GM03348 (cell line): ENCODE measurements at places on chromosomes 2 and 18.

- no peak for DNase-seq
Observed at GRCh38 chr18:6938003-6938402, 179.6 kb downstream of the LAMA1 start.

GRCh38 chr18:42959528-42959927 is 156.0 kb downstream of the RIT2 start:
- no peak for DNase-seq

GRCh38 chr18:6606411-6607085 is 123.0 kb upstream of the ARHGAP28 start:
- DNase-seq: no peak

- DNase-seq: peak; percentile 21
Observed at GRCh38 chr2:112542984-112543661, 858 bp downstream of the POLR1B start.

- peak; percentile 88 for DNase-seq
Observed at GRCh38 chr2:120758181-120759144, 22.8 kb downstream of the GLI2 start.

DNA sequence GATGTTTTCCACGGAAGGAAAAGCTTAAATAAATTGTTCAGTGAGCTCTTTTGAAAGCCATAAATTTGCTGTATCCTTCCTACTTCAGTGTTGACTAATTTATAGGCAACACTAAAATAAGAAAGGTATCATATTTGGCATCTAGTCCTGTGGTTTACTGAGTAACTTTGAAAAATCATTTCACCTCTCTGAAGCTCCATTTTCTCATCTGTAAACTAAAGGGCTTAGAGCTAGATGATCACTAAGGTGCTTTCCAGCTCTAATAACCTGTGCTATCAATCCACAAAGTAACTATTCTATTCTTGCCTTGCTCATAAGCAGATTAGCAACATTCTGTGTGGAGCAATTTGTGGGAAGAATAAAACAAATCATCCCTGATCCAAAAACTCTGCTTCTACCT is 3.6 kb upstream of the MYOM1 start:
- DNase-seq: no peak

DNA sequence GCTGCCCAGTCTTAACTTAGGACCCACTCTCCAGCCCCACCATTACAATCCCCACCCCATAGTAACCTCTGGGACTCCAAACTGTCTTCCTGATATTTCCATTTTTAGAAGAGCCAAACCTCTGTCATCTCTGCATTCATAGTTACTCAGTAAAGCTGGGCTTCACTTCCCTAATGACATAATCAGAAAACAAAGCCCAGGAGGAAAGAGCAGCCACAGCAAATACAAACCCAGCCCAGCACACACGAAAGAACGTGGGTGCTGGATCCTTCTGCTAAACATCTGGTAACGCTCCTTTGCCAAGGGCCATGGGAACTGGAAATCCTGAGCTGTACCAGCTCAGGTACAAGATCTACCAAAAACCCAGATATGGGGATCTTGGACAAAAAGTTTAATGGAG is 36.8 kb upstream of the RIOK3 start:
- no peak for DNase-seq

GRCh38 chr2:239381709-239382134 is 19.1 kb downstream of the HDAC4 start:
- no peak for DNase-seq

DNA sequence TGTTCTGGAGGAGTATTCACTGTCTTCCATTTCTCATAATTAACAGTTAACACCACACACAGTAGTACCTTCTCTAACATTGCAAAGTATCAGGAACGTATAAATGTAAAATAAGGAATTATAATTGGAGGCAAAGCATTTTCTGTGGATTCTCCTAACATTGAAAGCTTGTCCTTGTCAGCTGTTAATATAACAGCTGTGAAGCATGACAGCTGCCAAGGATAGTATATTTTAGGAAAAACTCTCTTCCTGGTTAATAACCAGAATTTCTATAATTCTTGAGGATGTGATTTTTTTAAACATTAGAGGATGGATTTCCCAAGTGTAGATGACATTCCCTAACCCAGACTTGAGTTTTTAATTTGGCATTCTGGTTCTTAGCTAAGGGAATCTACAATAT is 110.3 kb downstream of the EPC2 start:
- no peak for DNase-seq

DNA sequence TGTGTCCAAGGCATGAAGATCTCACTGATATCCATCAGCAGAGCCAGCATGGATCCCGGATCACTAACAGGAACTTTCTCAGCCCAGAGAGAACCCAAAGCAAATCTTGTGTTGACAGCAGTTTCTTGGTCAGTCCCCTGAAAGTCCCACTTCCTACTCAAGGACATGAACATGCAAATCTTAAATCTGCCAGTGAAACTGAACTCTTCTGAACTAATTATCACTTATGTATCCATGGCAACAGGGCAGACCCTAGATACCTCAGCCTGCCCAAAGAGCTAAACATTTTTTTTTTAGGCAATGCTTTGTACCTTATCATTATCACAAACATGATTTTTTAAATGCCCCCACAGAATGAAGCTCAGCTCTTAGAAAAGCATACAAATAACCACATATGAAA is 127.8 kb upstream of the DDX18 start:
- DNase-seq: no peak
